ENCODE measurements at places on chromosomes 6 and 20. TPM values are rescaled to one million over a fixed set of nuclear protein-coding genes. Genes with fewer than 3 reads are reported as not detected.

DNA sequence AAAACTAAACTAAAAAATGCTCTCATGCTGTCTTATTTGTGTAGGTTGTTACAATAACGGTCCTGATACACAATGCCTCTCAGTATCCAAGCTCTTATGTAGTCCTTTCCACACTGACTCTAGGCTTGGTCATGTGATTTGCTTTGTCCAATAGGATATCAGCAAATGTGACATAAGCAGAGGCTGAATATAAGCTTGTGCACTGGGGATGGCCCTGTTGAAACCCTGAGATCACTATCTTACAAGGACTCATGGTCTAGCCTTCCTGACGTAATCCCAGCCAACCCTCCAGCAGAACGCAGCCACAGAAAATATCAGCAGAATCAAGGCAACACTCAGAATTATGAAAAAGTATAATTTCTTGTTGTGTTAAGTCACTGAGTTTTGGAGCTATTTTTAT is 145.1 kb upstream of the CCN2 start:
- no peak for DNase-seq

DNA sequence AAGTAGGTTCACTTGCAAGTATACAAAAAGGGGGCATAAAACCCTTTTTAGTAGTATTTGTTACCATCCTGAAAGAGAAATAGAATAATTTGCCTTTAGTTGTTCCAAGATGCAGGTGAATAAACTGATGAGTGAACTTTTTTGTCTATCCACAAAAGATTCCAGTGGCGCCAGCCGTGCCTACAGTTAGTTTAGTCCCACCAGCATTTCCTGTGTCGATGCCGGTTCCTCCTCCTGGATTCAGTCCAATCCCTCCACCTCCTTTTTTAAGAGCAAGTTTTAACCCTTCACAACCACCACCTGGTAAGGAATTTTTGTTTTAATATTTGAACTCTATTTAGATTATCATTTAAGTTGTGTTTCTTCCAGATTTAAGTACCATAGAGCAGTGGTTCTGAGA is 90.9 kb downstream of the SCAF8 start:
- no peak for DNase-seq

- DNase-seq: no peak
Observed at GRCh38 chr6:170151321-170151771, 139.5 kb downstream of the DLL1 start.

- DNase-seq: no peak
Observed at GRCh38 chr20:64180673-64181072, 16.4 kb downstream of the MYT1 start.

DNA sequence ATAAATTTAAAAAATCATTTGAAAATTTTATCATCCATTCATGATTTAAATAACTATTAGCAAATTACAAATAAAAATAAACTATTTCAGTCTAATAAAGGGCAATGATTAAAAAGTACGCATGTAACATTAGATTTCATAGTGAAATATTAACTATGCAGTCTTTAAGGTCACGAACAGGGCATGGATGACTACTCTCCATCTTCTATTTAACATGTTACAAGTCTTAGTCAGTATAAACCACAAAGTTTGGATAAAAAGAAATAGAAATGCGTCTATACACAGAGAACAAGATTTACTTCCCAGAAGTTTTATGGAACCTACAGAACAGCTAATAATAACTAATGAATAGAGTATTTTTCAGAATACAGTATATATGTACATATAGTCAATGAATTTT is 1016.0 kb downstream of the EYS start:
- no peak for DNase-seq

DNA sequence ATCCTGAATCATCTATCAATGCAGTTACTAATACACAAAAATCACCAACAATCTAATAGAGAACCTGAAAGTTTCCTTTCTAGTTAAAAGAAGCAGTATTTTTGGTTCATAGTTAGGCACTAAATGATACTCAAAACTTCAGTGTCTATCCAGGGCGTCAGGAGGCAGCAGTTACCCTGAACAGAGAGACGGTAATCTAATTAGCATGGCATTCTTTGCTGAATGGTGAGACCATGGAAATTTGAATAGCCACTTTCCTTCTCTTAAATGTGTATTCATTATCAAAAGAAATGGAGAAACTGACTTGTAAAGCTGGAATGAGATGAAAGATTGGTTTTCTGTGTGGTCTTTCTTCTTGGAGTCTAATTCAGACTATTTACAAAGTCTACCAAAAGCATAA is 146.6 kb upstream of the BMP5 start:
- no peak for DNase-seq

GRCh38 chr6:11006061-11006460 is 38.0 kb downstream of the ELOVL2 start:
- no peak for DNase-seq

- DNase-seq: peak; percentile 77
Observed at GRCh38 chr20:45924391-45925261, 9.9 kb upstream of the PCIF1 start.

SUPT3H gene
- 13.6 TPM for polyA plus RNA-seq
